A673 (cell line): ENCODE measurements at places on chromosomes 12 and 14.

DNA sequence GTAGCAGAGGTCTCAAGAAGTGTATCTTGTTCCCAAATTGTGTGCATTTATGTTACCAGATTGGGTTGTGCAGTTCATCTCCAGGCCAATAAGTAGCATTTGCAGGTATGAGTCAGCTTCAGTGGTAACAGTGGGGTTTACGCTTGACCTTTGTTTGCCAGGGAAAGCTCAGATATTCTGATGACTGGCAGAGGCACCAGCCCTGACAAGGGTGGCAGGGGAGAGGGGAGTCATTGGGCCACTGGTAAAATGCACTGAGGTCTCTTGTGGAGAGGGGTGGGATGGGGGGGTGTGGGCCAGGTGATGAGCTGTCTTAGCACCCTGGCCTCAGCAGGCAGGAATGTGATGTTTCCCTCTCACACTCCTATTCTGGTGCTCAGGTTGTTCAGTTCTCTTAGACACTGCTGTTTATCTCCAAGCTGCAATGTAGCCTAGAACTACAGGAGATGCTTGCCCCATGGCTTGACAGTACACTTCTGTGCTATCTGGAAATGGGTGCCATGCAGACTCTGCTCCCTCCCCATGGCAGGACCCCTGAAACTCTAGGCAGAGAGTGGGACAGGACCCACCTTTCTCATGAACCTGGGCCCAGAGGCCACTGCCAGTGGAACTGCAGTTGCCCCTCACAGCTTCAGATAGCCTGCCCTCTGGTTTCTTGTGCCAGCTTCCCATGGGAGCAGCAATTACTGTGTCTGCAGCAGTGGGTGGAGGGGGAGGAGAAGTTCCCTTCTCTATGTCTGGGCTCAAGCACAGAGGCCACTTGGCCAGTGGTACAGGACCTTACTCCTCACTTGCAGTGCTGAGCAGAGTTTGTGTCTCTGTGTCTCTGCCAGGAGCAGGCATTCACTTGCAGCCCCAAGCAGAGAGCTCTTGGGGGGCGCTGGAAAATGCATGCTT lies 31.9 kb downstream of the USP15 start:
- H3K4me1 ChIP-seq: peaks cover 9% of the 10 kb centered on the region
- H3K27ac ChIP-seq: no peak overlapping the region
- no peaks in the 10 kb centered on the region for H3K27me3 ChIP-seq
- H3K36me3 ChIP-seq: peaks cover 11% of the 10 kb centered on the region
- H3K4me3 ChIP-seq: no peak overlapping the region

DNA sequence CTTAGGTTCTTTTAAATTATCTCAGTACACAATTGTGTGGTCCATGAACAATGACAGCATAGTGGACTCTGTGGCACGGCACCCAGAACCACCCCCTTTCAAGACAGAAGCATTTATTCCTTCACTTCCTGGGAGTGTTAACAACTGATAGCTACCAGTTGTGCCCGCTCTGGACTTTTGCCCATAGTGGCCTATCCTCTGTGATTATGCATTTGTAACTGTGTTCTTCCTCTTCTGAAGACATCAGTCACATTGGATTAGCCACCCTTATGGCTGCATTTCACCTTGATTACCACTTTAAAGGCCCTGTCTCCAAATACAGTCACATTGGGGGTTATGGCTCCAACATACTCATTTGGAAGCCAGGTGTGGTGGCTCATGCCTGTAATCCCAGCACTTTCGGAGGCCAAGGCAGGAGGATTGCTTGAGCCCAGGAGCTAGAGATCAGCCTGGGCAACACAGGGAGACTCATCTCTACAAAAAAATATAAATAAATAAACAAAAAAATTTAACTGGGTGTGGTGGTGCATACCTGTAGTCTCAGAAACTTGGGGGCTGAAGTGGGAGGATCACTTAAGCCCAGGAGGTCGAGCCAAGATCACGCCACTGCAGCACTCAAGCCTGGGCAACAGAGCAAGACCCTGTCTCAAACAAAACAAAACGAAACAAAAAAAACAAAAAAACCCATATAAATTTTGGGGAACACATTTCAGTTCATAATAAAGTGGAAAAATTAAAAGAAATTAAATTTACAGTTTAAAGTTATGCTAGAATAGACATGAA lies 27.6 kb upstream of the PHC1 start:
- DNase-seq: no peak
- H3K4me3 ChIP-seq: no peak overlapping the region
- no peaks in the 10 kb centered on the region for H3K27me3 ChIP-seq
- H3K36me3 ChIP-seq: no peaks in the 10 kb centered on the region

GRCh38 chr14:22737052-22737451 lies 29.4 kb upstream of the OXA1L start:
- no peaks in the 10 kb centered on the region for H3K36me3 ChIP-seq
- no peaks in the 10 kb centered on the region for H3K4me1 ChIP-seq
- no peaks in the 10 kb centered on the region for H3K27me3 ChIP-seq
- no peak overlapping the region for H3K27ac ChIP-seq
- no peak overlapping the region for H3K4me3 ChIP-seq
- no peak for DNase-seq

DNA sequence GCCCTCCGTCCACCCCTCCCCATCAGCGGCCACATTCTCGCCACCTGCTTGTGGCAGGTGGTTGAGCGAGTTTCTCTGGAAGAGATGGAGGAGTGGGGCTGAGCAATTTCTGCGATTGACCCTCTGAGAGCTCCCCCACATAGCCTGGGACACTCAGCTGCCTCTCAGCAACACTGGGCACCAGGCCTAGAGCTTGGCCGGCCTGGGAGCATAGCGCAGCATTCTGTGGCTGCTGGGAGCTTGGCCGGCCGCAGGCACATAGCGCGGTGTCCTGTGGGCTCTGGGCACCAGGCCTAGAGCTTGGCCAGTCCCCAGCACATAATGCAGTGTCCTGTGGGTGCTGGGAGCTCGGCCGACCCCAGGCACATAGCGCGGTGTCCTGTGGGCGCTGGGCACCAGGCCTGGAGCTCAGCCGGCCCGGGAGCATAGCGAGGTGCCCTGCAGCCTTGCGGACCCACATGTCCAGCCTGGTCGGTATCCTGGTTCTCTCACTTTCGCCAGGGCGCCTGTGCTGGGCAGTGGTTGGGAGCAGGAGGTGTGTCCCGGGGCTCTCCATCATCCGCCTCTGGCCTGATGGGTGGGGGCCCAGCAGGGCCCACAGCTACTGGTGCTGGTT lies 43.8 kb downstream of the LRCOL1 start:
- peaks cover 23% of the 10 kb centered on the region for H3K36me3 ChIP-seq
- no peak overlapping the region for H3K27ac ChIP-seq
- H3K4me1 ChIP-seq: peaks cover 3% of the 10 kb centered on the region

DNA sequence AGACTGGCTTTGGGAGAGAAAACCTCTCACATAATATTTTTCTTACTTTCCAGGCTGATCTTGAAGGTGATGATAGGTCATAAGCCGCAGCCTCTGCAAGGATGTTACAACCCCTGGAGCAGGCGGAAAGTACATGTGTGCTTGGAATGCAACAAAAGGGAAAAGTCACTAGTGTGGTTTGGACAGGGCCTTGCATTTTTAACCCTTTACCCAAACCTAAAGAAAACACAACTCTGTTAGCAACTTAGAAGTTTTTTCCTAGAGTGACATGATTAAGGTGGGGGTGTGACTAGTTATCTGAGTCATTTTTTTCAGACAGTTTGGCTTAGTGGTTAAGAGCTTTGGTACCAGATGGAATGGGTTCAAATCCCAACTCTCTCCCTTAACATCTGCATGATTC lies 97.0 kb downstream of the TMEM30B start:
- H3K4me1 ChIP-seq: peaks cover 54% of the 10 kb centered on the region
- DNase-seq: peak; percentile 34
- H3K36me3 ChIP-seq: no peaks in the 10 kb centered on the region
- peak overlapping the region; percentile 70 for H3K27ac ChIP-seq
- H3K4me3 ChIP-seq: no peak overlapping the region

DNA sequence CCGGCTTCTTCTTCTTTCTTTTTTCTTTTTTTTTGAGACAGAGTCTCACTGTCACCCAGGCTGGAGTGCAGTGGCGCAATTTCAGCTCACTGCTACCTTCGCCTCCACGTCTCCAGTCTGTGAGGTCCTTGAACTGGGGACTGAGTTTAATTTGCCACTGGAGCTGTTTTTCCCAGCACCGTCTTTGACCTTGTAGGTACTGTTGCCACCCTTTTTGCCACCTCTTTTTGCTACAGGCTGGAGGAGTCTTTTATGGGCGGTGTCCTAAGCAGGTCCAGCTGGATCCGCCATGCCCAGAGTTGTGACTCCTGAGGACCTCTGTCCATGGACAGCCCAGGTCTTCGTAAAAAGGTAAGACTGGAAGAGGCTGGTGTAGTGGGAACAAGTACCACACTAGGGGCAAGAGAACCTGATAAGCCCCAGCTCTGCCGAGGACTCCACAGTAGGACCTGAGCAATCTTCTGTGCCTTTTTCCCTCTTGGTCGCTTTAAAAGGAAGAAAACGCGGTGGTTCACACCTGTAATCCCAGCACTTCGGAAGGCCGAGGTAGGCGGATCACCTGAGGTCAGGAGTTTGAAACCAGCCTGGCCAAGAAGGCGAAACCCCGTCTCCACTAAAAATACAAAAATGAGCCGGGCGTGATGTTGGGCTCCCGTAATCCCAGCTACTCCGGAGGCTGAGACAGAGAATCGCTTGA lies 946 bp downstream of the RNU4-2 start:
- peak overlapping the region; percentile 23 for H3K4me3 ChIP-seq
- H3K36me3 ChIP-seq: no peaks in the 10 kb centered on the region
- H3K27ac ChIP-seq: peak overlapping the region; percentile 100
- H3K27me3 ChIP-seq: no peaks in the 10 kb centered on the region

GRCh38 chr14:74892745-74893144 lies 11.0 kb downstream of the DLST start:
- H3K36me3 ChIP-seq: peaks cover 90% of the 10 kb centered on the region
- no peak for DNase-seq
- no peaks in the 10 kb centered on the region for H3K4me1 ChIP-seq
- no peak overlapping the region for H3K4me3 ChIP-seq
- H3K27me3 ChIP-seq: no peaks in the 10 kb centered on the region

GRCh38 chr12:24798335-24798734 lies 150.6 kb downstream of the BCAT1 start:
- peak; percentile 86 for DNase-seq
- no peaks in the 10 kb centered on the region for H3K27me3 ChIP-seq
- H3K36me3 ChIP-seq: no peaks in the 10 kb centered on the region
- peaks cover 35% of the 10 kb centered on the region for H3K4me1 ChIP-seq
- H3K27ac ChIP-seq: peak overlapping the region; percentile 20

- H3K4me3 ChIP-seq: no peak overlapping the region
- H3K27me3 ChIP-seq: no peaks in the 10 kb centered on the region
- peaks cover 3% of the 10 kb centered on the region for H3K36me3 ChIP-seq
- peaks cover 11% of the 10 kb centered on the region for H3K4me1 ChIP-seq
- no peak overlapping the region for H3K27ac ChIP-seq
These were observed 6.1 kb downstream of the CHD8 start for GRCh38 chr14:21449899-21450216.

GRCh38 chr14:81677736-81678135 lies 144.1 kb upstream of the SEL1L start:
- no peaks in the 10 kb centered on the region for H3K27me3 ChIP-seq
- no peaks in the 10 kb centered on the region for H3K36me3 ChIP-seq
- H3K4me3 ChIP-seq: no peak overlapping the region
- H3K27ac ChIP-seq: no peak overlapping the region

GRCh38 chr14:77140359-77141213 lies 1.0 kb downstream of the ZDHHC22 start:
- H3K4me3 ChIP-seq: peak overlapping the region; percentile 42
- peaks cover 53% of the 10 kb centered on the region for H3K27me3 ChIP-seq
- peaks cover 6% of the 10 kb centered on the region for H3K4me1 ChIP-seq
- no peaks in the 10 kb centered on the region for H3K36me3 ChIP-seq

GRCh38 chr14:44812672-44813071 lies 149.1 kb downstream of the KLHL28 start:
- no peak for DNase-seq
- no peaks in the 10 kb centered on the region for H3K27me3 ChIP-seq
- H3K36me3 ChIP-seq: no peaks in the 10 kb centered on the region

DNA sequence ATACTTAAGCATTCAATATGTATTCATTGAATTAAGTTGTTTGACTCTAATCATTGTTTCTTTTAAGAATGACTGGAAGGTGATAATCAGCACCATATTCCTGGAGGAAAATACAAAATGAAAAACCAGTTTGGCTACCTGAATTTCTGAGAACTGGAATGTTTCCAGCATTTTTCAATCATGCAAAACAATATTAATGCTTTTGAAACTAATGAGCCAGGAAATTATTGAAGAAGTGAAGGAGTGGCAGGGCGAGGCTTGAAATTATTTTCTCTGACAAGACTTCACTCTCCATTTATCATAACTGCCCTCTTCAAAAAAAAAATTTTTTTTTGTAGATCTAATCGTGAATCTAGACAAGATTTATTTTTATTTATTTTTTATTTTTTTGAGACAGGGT lies 19.0 kb downstream of the TMEM19 start:
- DNase-seq: no peak
- H3K36me3 ChIP-seq: peaks cover 13% of the 10 kb centered on the region
- no peaks in the 10 kb centered on the region for H3K4me1 ChIP-seq
- no peak overlapping the region for H3K4me3 ChIP-seq
- H3K27ac ChIP-seq: no peak overlapping the region
- no peaks in the 10 kb centered on the region for H3K27me3 ChIP-seq

- no peaks in the 10 kb centered on the region for H3K4me1 ChIP-seq
- DNase-seq: peak; percentile 35
- no peaks in the 10 kb centered on the region for H3K27me3 ChIP-seq
These were observed 207.0 kb downstream of the ATP23 start for GRCh38 chr12:58148405-58148804.

GRCh38 chr14:67559639-67560038 lies 26.5 kb downstream of the PLEKHH1 start:
- no peak overlapping the region for H3K4me3 ChIP-seq
- no peak for DNase-seq
- no peak overlapping the region for H3K27ac ChIP-seq
- no peaks in the 10 kb centered on the region for H3K36me3 ChIP-seq

- DNase-seq: no peak
- no peak overlapping the region for H3K4me3 ChIP-seq
- H3K4me1 ChIP-seq: no peaks in the 10 kb centered on the region
- no peaks in the 10 kb centered on the region for H3K27me3 ChIP-seq
- no peaks in the 10 kb centered on the region for H3K36me3 ChIP-seq
These were observed 11.1 kb upstream of the SIVA1 start for GRCh38 chr14:104741803-104742251.

GRCh38 chr14:94143711-94144110 lies 14.3 kb upstream of the IFI27L2 start:
- no peak for DNase-seq
- H3K27me3 ChIP-seq: no peaks in the 10 kb centered on the region
- no peaks in the 10 kb centered on the region for H3K4me1 ChIP-seq
- no peak overlapping the region for H3K27ac ChIP-seq
- no peaks in the 10 kb centered on the region for H3K36me3 ChIP-seq
- H3K4me3 ChIP-seq: no peak overlapping the region

- H3K4me1 ChIP-seq: peaks cover 24% of the 10 kb centered on the region
- H3K27me3 ChIP-seq: no peaks in the 10 kb centered on the region
- H3K36me3 ChIP-seq: no peaks in the 10 kb centered on the region
- no peak overlapping the region for H3K4me3 ChIP-seq
These were observed 113.2 kb upstream of the HIF1A start for GRCh38 chr14:61581955-61582615.
